ENCODE measurements at places on chromosomes 4 and X. TPM values are rescaled to one million over a fixed set of nuclear protein-coding genes. Genes with fewer than 3 reads are reported as not detected.

JCHAIN gene
- polyA plus RNA-seq, result not detected

FAM236C gene
- not detected for polyA plus RNA-seq

ELF4 gene
- 15.9 TPM for polyA plus RNA-seq

TRAM1L1 gene
- polyA plus RNA-seq, result 0.74 TPM

PDE5A gene
- polyA plus RNA-seq, result 1.4 TPM

SERTM2 gene
- polyA plus RNA-seq, result not detected

ANXA3 gene
- 377 TPM for polyA plus RNA-seq

ARHGAP4 gene
- polyA plus RNA-seq, result 2.1 TPM

NSUN7 gene
- polyA plus RNA-seq, result 0.41 TPM

GIMD1 gene
- not detected for polyA plus RNA-seq

FRAS1 gene
- polyA plus RNA-seq, result 1.3 TPM

H2BW1 gene
- not detected for polyA plus RNA-seq

ERVMER34-1 gene
- 5.3 TPM for polyA plus RNA-seq

Data from foreskin keratinocyte (primary cell).